OCI-LY7 (cell line): ENCODE measurements at places on chromosomes 11 and 22.

GRCh38 chr22:40723396-40723933 lies 44.2 kb downstream of the MCHR1 start:
- DNase-seq: no peak

DNA sequence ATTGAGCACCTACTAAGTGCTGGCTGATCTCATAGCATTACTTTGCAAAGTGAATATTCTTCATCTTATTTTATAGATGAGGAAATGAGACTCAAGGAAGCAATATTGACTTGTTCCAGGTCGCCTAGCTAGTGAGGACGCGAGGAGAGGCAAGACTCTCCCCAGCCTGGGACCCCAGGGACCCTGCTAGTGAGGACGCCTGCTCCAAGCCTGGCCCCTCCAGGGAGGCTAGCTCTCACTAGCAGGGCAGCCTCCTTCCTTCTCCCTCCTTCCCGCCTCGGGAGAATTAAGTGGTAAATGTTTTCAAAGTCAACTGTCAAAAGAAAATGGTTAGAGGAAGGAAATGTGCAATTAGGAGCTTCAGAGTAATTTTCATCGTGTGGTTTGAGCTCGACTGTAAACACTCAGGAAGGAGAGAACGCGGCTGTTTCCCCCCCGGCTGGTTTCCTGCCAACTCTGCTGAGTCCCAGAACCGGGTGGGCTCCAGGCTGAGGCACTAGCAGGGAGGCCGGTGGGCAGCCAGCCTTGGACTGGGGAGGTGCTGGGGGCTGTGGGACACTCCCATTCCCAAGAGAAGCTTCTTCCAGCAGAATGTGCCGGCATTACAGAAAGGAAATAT lies 17.9 kb downstream of the MYEOV start:
- DNase-seq: peak; percentile 29

DNA sequence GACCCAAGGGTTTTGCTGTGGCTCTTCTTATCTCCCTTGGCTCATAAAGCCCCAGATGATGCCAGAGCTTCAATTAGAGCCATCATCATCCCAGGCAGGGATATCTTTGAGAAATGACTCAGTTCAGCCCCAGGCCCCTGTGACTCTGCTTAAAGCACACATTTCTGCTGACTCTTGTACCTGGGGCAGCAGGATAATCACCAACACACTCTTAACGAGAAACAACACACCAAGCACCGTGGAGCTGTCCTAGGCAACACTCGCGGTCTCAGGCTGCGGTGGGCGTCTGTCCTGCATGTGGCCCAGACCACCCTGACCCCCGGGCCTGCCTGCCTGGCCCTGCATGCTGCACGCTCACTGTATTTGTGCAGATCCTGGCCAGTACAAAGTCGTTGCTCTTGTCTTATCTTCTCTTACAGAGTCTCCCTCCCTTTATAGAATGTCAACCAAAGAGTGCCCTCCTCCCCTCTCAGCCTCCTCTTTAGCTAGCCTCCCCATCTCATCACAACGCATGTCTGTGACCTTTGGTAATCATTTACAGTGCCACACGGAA lies 114.2 kb upstream of the PARVA start:
- DNase-seq: no peak

DNA sequence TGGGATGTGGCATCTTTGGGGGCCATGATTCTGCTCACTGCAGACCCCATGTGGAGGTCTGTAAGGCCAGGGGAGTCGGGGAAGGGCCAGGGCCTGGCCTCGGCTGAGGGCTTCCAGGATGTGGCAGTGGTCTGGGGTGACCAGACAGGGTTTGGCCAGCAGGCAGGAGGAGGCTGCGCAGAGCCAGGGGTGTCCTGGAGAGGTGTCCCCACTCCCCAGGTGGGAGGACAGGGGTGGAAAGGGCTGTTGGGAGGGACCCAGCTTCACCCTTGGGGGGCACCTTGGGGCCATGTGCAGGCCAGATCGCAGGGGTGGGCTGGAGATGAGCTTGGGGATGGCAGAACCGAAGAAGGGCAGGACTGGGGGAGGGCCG lies 3.4 kb downstream of the PANX2 start:
- DNase-seq: no peak
